ENCODE measurements at places on chromosomes 6 and 20. TPM values are rescaled to one million over a fixed set of nuclear protein-coding genes. Genes with fewer than 3 reads are reported as not detected.
A peak's percentile ranks its signal among the peaks of the same experiment; 100 is the strongest.

GRCh38 chr6:149917679-149918078, 5.2 kb downstream of the RAET1G start:
- no peak for DNase-seq

DNA sequence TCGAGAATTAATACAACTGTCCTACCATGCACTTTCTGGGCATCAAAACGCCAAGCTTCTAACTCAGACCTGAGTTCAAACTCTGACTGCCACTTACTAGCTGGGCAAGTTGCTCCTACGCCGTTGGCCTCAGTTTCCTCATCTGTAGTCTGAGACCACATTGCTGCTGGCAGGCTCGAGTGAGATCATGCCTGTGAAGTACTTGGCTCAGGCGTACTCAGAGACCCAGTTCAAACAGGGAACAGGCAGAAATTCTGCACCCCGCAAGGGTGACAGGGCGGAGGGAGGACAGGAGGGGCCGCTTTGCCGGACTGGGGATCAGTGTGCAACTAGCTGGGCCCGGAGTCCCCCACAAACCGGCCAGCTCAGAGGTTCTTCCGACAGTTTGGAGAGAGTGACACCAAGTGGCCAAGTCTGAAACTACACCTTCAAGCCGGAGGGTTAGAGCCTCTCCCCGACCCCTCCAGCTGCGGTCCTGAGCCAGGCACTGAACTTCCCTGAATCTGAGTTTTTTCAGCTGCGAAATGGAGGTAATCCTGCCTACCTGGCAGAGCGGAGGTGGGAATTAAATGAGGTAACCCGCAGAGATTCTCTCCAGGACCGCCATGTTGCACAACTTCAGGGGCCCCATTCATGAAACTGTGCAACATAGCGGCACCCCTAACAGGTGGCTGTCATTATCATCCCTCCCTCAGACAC, 46.0 kb upstream of the PTPN1 start:
- peak; percentile 39 for DNase-seq

GRCh38 chr6:4316867-4317400, 181.6 kb upstream of the ECI2 start:
- DNase-seq = peak; percentile 34

- no peak for DNase-seq
Measured at GRCh38 chr6:21171801-21172200, 421.8 kb upstream of the SOX4 start.

DNA sequence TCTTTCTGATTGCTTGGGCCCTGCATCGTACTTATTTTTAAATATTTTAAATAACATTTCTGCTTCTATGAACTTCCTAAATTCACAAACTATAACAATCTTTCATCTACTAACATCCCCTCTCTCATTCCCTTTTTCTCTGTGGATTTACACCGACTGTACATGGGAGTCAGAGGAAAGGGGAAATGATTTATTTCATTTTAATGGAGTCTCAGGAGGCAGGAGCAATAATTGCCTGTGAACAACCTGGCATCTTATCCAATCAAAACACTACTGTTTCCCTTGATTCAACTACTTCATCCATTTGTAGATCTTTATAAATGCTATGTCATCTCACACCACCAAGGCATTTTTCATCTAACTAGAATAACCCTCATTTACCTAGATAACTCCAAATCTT, 89.6 kb downstream of the FHL5 start:
- DNase-seq = no peak

- DNase-seq = no peak
Measured at GRCh38 chr20:1307171-1307570, 21.8 kb downstream of the SDCBP2 start.

DNA sequence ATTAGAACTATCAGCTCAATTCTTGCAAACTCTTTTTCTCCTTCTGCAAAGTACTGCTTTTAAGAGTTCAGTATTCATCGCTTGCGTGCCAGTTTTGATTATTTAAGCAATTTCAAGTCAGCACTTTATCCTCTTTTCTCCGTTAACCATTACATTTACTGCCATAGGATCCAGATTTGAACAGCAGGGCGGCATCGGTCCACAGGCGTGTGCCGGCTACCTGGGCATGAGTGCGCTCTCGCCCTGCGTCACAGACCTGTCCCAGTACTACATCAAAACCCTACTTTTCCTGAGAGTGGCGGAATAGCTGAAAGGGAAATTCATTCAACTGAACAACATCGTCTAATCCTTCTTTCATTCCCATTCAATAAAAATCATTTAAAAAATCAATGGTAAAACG, 53.4 kb downstream of the MYLK4 start:
- DNase-seq = no peak

DNA sequence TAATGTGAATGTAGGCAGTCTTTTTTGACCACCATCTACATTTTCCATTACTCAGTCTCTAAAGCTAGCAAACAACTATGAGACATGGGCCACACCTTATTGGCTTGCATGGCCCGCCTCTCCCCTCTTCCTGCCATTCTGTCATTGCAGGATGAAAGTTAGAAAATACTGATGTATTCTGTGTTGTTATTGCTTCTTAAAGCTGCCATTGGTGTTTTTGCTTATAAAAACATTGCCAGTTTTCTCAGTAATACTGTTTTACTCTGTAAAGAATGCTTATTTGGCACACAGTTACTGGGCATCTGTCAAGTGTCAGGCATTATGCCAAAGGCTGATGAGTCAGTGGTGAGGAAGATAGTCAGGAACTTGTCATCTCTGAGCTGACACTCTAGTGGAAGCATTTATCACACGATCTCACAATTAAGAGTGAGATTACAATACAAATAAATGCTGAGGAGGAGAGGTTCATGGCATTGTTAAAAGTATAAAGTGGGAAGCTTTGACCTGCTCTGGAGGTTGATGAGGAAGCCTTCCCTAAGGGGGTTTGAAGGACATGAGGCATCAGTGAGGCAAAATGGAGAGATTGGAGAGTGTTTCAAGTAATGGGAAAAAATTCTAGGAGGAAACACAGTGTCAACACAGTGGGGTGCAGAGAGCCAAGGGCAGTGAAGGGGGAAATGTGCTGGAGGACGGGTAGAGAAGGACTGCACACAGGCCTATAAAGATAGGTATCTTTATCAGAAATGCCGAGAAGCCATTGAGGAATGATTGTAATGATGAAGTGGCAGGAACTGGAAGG, 14.7 kb downstream of the KLHL32 start:
- no peak for DNase-seq

DNA sequence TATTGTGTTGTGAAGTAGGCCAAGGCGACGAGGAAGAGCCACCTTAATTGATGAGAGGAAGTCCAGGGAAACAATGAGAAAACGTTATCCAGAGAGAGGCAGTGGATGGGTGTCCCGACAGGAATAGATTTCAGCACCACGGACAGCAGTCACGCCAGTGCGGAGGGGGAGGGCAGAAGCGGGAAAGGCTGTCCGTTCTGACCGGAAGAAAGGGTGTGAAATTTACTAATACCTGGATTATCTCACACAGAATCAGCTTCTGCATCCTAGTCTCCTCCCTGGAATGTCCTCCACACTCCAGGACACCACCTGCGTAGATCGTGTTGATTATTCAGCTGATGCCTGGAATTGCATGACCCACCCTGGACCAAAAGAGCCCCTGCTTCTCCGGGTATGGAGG, 7.4 kb upstream of the BPIFA3 start:
- peak; percentile 47 for DNase-seq

The RREB1 gene
- 33.3 TPM for total RNA-seq

The GNMT gene
- 0.77 TPM for total RNA-seq

The FAM209B gene
- total RNA-seq = 0.47 TPM

The ENPP5 gene
- total RNA-seq = 3.0 TPM

The GTF3C6 gene
- total RNA-seq = 102 TPM

The TXLNB gene
- 137 TPM for total RNA-seq

The SEMG1 gene
- total RNA-seq = not detected

The CLPSL2 gene
- total RNA-seq = not detected
